DND-41 (cell line): ENCODE measurements at places on chromosomes 12 and 14.

DNA sequence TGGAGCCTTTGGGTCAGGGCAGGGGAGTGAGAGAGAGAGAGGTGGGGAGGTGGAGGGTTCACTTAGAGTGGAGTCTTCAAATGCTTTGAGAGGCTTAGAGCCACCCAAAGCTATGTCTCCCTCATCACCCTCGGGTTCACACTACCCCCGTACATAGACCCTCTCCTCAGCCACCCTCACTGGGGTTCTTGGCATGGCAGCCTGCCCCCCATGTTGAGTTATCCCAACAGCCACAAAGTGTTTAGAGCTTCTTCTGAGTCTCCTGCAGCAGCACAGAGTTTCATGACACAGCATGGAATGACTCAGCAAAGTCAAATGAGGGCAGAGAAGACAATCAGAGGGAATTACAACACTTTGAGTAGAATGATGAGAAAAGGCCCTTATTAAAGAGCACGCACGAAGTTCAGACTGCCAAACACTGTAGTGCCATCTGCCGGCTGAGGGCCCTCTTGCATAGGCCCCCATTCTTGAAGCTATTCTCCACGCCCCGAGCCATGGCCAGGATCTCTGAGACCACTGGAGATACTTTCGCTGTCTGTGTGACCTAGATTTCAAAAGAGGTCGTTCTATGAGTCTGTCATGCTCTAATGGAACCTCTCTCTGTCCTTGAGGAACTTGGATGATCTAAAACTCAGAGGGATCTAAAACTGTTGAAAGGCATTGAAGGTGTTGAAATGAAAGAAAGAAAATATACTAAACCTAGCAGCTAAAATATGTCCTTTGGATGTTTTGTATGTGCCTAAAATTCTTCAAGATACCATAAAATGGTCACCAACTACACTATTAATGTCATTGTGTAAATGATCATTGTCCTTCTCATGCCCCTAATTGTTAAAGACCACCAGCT, 221.9 kb downstream of the PELI2 start:
- peak; percentile 56 for DNase-seq

DNA sequence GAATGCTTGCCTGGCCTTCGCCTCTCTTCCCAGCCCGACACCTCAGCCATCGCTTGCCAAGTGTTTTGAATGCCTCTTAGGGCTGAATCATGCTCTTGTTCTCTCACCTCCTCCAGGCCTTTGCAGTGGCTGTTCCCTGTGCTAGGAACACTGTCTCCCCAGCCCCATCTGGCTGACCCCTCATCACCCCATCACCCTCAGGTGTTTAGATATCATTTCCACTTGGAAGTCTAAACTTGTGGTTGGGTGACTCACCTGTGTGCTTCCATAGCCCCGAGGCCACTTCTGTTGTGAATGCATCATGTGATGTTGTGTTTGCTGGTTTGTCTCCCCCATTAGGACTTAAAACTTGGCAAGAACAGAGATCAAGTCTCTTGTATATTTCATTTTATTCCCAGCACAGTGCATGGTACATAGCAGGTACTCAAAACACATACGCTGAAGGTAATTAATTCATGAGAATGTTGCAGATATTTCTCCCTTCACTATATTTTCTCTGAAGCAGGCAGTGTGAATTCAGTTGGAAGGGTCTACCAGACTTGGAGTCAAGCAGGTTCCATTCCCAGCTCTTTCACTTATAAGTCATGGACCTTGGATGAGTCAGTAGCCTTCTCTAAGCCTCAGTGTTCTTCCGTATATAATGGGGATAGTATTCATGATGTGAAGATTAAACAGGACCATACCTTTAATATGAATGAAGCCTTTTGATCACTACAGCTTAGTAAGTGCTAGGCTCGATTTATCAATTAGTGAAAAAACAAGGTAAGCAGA, 67.8 kb downstream of the HRK start:
- no peak for DNase-seq

DNA sequence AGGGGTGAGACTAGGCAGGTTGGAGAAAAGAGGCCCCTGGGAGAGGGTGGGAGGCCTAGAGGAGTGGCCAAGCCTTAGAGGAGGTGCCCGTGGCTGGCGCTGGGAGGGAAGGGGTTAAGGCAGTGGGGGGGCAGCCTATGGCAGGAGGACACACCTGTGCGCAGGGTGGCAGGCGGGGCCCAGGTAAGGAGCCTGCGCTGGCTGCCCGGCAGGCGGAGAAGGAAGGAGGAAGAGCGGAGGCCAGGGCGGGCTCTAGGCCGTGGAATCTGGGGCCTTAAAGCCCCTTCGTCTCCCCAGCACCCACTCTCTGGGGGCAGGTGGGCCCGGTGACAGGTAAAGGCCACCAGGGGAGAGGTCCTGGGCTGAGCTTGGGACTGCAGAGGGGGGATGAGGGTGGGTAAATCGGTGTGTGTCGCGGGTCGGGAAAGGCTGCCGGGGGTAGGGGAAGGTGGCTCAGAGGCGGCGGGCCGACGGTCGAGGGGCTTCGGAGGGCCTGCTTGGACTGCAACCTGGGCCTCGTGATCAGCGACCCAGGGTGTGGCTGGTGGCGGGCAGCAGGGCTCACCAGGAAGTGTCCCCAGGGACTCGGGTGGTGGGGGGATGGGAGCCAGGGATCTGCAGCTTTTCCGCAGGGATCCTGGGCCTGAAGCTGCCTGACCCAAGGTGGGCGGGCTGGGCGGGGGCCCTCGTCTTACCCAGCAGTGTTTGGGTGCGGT, 7.3 kb downstream of the PHB2 start:
- peak; percentile 5 for DNase-seq

DNA sequence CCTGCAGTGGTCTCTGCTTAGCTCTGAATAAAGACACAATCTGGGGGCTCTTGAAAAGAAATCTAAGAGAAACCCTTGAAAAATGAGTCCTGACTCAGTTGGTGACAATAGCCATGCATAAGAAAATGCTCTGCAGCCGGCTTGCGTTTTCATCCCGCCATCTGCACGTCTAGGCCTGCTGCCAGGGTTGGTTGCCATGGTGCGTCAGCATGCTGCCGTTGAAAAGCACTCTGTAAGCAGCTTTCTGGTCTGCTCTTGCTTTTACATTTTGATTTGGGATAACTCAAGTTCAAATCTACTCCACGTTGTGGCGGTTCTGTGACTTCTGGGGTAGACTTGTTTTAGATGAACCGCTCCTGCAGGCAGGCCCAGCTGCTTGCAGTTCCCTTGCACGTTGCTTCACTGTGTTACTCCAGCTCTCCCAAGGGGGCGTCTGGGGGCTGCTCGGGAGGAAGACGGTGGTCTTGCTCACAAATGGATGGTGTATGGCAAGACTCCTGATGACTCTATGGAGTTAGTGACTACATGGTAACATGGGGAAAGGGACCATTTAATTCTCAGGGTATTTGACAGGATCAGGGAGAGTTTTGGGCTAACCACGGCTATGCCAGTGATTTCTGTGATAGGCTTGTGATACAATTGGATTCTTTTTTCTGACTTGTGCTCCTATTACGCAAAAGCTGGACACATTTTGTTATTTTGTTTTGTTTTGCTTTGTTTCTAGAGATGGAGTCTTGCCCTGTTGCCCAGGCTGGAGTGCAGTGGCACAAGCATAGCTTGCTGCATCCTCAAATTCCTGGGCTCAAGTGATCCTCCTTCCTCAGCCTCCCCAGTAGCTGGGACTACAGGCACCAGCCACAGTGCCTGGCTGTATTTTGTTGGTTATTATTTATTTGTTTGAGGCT, 15.8 kb downstream of the WNT5B start:
- DNase-seq, result no peak
